ENCODE measurements at places on chromosomes 1 and 21.

DNA sequence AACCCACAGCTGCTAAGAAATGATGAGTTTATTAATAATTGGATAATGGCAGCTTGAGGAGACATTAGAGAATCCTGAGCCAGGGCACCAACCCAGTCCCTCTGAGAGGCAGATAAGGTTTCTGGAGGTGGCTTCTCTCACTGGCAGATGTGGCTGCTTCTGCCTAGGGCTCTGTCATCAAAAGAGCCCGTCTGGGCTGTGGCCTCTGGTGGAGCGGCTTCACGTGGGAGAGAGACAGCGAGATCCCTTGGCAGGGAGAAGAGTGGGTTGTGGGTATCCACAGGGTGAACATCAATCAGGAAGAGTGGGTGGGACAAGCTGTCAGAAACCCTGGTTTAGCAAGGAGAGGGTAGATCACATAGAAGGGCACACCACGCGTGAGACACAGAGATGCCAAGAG is 30.0 kb downstream of the VWA5B1 start:
- DNase-seq, result no peak

DNA sequence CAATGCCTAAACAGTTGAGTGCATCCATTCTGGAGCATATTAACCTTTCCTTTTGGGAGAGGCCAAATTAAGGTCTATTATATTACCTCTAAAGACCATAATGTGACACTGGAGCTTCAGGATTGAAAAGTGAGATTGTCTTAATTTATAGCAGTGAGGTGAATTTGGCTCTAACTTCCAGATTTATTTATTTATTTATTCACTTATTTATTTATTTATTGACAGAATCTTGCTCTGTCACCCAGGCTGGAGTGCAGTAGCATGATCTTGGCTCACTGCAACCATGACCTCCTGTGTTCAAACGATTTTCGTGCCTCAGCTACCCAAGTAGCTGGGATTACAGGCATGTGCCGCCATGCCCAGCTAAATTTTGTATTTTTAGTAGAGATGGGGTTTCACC is 19.1 kb downstream of the ZCCHC17 start:
- no peak for DNase-seq

GRCh38 chr1:54811066-54811465 is 9.9 kb upstream of the TTC22 start:
- DNase-seq, result no peak

DNA sequence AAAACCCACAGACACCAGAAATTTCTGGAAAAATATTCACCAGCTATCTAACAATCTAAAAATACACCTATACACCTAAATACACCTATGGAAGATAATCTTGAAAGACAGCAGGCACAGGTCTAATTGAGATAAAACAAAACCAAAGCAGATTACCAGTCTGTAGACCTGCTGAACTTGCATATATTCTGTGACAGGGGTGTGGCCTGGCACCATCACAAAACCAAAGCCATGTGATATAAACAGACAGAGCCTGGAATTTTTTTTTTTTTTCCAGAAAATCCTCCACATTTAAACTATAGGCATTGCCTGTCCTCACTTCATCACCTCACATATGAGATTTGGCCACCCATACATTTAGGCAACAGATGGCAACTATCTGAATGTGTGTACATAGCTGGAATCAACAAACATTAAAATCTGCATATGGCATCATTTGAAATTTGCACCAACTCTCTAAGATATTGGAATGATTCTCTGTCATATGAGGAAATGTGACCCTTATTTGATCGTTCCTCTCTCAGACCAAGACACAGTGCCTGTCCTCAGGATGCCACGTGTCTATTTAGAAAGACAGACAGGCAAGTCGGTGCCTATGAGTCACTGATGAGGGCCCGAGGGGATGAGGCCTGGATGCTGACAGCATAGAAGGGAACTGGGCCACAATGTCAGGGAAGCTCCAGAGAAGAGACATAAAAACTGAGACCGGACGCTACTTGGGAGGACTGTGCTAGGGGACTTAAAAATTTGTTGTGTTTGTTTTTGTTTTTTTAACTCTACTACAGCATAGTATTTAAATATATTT is 32.6 kb downstream of the NMNAT2 start:
- no peak for DNase-seq

DNA sequence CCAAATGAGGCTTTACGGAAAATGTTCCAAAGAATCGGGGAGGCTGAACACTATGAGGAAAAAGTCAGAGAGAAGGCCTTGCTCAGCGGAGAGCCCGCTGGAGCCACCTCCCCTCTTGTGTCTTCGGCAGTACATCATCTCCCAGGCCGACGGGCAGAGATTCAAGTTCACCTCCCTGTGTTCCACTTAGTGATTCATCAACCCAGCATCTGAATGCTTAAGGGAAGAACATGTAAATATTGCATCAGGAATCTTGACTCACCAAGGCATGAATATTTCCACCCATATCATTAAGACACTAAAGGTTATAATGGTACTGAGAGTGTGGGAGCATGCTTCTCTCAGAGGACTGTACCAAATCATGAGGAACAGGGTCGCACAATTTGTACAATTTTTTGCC is 172.5 kb downstream of the ST6GALNAC5 start:
- DNase-seq, result no peak

DNA sequence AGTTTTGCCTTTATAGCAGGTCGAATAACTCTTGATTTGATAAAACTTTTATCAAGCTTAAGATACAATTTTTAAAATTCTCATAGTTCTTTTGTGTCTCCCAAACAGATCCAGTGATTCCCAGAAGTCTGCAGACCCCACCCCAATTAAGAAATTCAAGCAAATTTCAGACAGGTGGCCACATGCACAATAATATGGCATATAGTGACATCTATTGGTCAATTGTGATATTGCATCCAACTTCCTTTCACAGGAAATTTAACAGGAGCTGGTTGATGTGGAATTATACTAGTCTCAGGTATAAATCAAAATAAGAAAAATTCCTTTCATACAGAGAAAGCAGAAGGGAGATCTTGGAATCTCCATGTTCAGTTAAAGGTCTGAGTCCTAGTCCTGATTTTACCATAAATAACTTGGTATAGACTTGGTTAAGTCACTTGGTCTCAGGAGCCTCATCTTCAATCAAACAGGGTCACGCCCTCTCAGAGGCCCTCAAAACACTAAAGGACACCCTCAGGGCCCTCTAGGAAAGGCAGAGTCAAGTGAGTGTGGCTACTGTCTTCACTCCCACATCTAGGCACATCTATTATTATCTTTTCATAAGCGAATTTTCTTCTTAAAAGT is 24.1 kb downstream of the PIGM start:
- DNase-seq, result no peak

DNA sequence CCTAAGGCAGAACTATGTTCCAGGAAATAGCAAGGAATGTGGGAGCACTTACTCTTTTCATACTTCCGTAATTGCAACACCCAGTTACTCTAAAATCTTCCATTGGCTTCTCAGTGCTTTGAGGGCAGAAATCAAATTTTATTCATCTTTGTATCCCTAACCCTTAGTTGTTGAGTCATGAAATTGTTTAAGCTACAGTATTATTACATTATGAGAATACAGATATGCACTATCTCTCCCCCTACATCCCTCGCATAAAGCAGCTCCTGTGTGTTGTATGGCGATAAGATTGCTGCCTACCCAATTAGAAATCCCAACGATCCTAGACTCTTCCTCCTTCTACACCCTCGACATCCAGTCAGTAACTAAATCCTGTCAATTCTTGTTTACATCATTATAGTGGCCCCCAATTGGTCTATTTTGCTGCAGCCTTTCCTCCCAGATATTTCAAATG is 2.6 kb downstream of the AIDA start:
- DNase-seq, result no peak

GRCh38 chr1:231634323-231635013 is 7.9 kb downstream of the DISC1 start:
- no peak for DNase-seq

GRCh38 chr1:167499106-167499505 is 19.2 kb downstream of the CD247 start:
- no peak for DNase-seq

GRCh38 chr1:3785045-3785444 is 11.3 kb downstream of the LRRC47 start:
- no peak for DNase-seq

DNA sequence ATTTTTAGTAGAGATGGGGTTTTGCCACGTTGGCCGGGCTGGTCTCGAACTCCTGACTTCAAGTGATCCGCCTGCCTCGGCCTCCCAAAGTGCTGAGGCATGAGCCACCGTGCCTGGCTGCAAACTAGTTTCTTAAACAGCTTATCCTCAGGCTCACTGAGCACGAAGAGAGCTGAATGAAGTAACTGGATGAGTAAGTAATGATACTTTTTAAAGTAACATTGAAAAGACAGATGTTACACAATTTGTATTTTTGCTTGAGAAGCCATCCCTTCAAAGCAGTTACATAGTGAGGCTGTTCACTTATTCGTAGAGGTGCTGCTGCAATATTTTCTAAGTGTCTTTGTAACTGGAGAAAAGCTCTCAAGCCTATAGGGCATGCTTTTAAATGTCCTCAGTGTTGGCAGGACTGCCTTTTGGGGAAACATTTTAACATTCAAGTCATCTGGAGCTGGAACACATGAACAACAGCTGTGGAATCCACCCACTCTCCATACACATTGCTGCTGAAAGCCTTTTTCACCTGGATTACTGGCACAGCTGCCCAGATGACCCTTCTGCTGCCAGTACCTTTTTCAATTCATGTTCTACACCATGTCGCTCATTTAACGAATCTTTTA is 2.7 kb upstream of the YBX1 start:
- DNase-seq, result no peak

- no peak for DNase-seq
Observed at GRCh38 chr21:38619992-38620479, 121.8 kb upstream of the ERG start.

GRCh38 chr1:178065250-178065649 is 28.7 kb upstream of the RASAL2 start:
- DNase-seq, result no peak

DNA sequence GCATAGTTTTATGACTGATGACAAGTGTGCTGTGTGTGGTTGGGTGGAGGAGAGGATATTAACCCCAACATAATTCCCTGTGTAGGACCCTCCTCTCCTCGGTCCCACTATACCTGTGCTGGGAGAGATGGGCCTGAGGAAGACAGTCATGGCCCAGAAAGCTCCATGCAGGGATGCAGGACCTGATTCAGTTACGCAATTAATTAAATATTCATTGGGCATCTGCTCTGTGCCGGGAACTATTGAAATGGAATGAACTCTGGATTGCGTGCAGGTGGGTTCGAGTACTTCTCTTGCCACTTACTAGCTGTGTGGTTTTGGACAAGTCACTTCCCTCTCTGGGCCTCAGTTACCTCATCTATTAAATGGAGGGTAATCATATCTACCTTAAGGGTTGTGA is 74.6 kb downstream of the CD247 start:
- no peak for DNase-seq

DNA sequence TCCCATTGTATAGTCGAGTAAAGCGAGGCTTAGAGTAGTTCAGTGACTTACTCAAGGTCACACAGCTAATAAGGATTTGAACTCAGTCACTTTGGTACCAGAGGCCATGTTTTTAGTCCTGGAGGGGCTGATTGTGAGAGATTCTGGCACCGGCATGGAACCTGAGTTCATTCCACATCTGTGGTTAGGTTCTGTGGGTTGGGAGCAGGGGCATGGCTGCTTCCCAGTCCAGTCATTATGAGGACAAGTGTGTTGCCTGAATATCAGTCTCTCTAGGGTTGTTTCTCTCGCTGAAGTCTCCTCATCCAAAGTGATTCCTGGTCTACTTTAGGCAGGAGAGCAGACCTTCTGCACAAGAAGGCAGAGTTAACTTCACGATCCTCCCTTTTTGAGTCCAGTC is 90.6 kb downstream of the C1orf94 start:
- no peak for DNase-seq

DNA sequence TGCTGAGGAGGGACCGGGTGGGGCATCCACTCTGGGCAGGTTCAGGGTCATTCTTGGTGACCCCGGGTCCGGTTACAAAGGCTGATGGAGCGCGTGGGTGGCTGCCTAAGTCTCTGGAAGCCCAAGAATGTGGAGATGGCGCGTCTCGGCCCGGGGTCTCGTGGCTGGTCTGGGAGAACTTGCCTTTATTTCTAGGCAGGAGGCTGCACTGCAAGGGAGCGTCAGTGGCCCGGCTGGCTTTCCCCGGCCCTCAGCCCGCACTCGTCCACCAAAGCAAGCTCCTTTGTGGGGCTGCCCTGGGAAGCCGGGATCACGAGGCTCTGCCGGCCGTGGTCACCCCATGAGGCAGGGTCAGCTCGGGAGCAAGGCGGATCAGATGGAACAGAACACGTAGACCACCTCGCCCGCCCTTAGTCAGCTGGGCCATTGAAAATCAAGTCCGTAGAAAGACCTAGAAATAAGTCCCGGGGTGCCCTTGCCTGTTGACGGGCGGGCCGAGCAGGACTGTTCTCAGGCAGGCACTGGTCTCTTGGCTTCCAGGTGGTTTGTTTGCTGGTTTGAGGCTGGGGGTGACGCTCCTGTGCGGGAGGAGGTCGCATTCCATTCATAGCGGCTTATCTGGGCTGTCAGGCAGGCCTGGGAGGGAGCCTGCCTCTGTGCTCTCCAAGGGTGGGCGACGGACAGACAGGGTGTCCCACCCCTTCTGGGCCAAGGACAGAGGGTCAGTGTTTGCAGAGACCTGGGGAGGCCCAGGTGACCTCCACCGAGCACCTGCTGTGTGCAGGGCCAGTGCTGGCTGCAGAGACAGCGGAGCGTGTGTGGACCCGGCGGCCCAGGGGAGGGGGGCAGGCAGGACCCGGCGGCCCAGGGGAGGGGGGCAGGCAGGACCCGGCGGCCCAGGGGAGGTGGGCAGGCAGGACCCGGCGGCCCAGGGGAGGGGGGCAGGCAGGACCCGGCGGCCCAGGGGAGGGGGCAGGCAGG is 25.8 kb downstream of the COL18A1 start:
- no peak for DNase-seq

GRCh38 chr21:40300300-40300699 is 433.1 kb downstream of the PCP4 start:
- DNase-seq, result no peak

- no peak for DNase-seq
Observed at GRCh38 chr21:39961251-39961650, 94.0 kb downstream of the PCP4 start.

DNA sequence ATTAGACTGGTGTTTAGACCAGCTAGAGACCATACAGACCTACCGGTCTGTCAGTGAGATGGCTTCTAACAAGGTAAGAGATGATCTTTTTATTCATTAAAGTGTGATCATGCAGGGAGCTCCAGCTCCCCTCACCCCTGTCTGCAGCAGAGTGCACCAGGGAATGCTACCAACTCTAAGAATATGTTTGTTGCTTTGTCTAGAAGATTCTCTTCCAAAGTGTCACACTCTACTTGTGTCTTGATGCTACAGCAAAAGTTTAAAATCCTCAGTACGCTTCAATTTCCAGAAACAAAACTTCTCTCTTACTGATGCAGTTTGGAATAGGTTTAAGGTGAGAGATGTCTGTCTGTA is 201.4 kb upstream of the SGIP1 start:
- no peak for DNase-seq
